ENCODE measurements at places on chromosomes 7 and 10. TPM values are rescaled to one million over a fixed set of nuclear protein-coding genes. Genes with fewer than 3 reads are reported as not detected.

TRIM50 gene
- not detected for total RNA-seq

ANXA8L1 gene
- not detected for total RNA-seq

STOX1 gene
- total RNA-seq = 0.38 TPM

SPDYE2 gene
- not detected for total RNA-seq

AKR1C2 gene
- total RNA-seq = 0.10 TPM

PPP1R3A gene
- total RNA-seq = not detected

TAS2R4 gene
- 0.40 TPM for total RNA-seq

GPR158 gene
- not detected for total RNA-seq

PSAP gene
- 133 TPM for total RNA-seq

ANKRD1 gene
- not detected for total RNA-seq

CPXM2 gene
- total RNA-seq = not detected

HOXA11 gene
- not detected for total RNA-seq

OPN1SW gene
- not detected for total RNA-seq

SCART1 gene
- total RNA-seq = 1.5 TPM

ITIH5 gene
- total RNA-seq = not detected

DNA sequence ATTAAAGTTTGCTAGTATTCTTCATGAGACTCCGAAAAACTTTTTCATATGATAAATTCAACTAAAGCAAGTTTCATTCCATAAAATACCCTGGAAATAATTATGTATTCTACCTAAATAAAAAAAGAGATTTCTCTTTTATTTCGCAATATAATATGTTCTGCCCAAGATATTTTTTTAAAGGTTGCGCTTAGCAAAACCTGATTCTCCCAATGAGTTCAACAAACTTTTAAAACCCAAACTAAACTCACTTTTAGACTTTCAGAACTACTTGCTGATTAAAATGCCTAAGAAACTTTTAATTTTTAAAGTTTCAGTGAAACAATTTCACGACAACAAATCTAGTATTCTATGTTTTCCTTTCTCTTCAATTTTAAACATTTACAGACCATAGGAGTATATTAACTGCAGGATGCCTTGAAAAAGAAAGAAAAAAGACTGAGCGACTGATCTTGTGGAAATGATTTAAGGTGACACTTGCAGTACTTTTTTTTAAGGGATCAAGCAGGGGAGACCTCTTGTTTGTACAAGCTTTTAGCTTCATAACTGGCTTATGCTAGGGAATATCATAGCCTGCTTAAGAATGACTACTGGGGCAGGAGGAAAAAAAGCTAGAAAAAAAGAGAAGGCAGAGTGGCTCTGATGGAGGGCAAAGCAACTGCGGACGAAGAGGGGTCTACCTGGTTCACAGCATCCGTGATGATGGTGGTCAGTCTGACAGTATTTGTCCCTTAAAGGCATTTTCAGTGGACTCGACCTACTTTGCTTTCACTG lies 1.5 kb downstream of the ZNF800 start:
- DNase-seq = no peak

GRCh38 chr7:11642841-11643240 lies 189.2 kb downstream of the THSD7A start:
- no peak for DNase-seq

DNA sequence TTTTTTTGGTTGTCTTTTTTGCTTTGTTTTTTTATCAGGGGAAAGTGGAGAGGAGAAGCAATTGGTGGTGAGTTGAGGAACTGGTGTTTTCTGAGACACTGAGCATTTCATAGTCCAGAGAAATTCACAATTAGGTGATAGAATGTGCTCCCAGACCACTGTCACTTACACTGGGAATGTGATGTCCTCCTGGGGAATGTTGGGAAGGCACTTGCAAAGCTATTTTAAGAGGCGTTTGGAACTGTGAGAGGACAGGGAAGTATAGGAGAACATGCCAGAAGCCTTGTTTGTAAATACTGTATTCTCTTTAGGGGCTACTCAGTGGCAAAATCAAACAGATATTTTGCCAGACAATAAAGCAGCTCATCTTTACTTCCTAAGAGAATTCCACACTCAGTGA lies 16.0 kb downstream of the CHRM2 start:
- no peak for DNase-seq

GRCh38 chr7:33511778-33512177 lies 382.4 kb downstream of the BBS9 start:
- no peak for DNase-seq

DNA sequence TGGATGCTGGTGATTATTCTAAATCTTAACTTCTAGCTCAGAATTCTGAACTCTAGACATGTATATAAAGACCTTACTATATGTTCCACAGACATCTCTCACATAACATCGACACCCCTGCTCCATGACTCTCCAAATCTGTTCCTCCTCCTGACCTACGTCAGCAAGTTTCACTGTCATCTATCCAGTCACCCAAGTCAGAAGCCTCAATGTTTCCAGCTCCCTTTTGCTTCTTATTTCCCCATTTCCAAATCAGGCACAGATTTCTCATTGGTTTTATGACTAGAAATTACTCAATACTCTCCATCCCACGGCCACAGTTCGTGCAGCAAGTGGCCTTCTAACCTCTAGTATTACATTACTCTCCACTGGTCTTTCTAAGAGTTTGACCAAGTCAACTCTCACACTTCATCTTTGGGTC lies 28.5 kb downstream of the EPC1 start:
- peak; percentile 45 for DNase-seq

DNA sequence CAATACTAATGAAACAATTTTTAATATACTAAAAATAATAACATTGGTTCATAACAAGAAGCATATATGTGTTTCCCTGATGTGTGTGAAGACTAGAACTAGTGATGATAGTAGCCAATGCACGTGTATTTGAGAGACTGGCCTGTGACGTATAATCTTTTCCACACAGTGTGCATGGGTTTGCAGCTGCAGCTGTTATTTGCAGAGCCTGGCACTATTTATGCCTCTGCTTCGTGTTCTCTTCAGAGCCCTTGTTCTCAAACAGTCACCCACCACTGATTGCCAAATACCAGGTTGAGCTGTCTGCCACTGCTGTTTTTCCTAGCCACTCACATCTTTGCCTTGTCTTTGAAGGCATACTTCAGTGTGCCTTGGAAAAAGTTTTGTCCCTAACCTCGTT lies 531.7 kb downstream of the ETV1 start:
- no peak for DNase-seq

GRCh38 chr7:148142660-148143248 lies 447.8 kb upstream of the C7orf33 start:
- DNase-seq = peak; percentile 20

DNA sequence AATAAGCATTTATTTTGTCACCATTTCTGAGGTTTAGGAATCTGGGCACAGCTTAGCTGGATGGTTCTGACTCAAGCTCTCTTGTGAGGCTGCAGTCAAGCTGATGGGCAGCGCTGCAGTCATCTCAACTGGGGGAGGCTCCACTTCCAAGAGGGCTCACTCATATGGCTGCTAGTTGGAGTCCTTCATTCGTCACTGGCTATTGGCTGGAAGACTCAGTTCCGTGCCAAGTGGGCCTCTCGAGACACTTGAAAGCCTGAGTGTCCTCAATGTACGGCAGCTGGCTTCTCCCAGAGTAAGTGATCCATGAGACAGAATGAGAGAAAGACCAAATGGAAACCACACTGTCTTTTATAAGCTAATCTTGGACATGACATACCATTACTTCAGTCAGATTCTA lies 21.6 kb upstream of the COL13A1 start:
- DNase-seq = no peak

- DNase-seq = peak; percentile 76
These were observed 597 bp downstream of the APBB1IP start for GRCh38 chr10:26438534-26439341.

DNA sequence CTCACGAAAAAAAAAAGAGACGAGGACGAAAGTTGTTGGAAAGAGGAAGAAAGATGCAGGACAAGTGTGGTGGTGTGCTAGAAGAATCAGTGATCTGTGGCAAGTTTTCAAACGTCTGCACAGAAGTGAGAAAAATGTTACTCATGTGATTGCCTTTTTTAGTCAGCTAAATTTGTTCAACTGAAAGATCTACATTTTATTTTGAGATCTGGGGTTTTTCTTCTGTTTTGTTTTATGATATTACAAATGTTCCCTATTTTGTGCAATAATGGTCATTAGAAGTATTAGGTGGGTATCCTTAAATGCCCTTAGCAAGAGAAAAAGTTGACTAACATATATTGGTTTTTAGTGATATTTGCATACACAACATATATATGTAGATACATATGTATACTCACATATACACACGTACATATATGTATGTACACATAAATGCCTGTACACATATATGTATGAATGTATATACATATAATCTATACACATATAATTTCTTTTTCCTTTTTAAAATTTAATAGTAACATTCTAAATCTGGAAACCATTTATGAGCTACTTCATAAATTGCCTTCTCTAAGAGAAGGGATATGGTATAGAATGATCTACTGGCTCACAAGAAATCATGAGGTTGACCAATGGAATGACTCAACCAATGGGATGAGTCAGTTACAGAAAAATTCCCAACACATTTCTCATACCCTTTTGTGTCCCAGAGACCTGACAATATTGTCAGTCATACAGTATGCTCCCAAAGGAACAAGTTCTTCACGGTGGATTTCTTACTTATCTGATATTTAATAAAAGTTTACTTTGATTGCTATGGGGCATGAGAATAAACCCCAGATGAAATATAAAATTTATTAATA lies 38.4 kb downstream of the SLC39A12 start:
- DNase-seq = no peak

- no peak for DNase-seq
These were observed 13.8 kb downstream of the BTRC start for GRCh38 chr10:101367569-101368453.

DNA sequence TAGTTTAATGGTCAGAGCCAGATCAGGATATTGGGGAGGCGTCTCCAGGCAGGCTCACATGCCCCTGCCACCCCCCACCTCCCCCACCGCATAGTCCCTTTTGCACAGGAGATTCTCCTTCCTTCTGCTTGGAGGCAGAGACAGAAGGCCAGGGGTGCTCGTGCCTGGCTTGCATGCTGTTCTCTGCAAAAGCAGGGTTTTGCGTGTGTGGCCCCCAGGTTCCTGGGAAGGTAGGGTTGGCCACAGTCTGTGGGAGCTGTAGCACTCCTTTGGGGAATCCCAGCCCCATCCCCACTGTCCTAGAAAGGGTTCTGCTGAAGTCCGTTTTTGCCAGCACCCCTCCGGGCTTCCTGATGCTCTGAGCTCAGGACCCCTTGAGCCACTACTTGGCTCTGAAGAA lies 1.9 kb upstream of the TCERG1L start:
- DNase-seq = no peak

GRCh38 chr10:121428867-121429266 lies 169.4 kb downstream of the FGFR2 start:
- no peak for DNase-seq

GRCh38 chr10:22927166-22927565 lies 687 bp upstream of the ARMC3 start:
- DNase-seq = no peak

- DNase-seq = no peak
These were observed 44.6 kb downstream of the WAC start for GRCh38 chr10:28577506-28577905.

DNA sequence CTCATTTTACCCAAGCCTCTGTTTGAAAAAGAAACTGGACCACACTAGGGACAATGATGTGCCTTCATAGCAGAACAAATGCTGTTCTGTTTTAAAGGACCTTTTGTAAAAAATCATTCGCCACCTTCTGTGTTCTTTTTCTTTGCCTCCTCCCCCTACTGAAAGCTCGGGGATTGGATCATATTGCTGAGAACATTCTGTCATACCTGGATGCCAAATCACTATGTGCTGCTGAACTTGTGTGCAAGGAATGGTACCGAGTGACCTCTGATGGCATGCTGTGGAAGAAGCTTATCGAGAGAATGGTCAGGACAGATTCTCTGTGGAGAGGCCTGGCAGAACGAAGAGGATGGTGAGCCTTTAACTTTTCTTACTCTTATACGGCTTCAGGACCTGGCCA lies 62.2 kb downstream of the POLL start:
- no peak for DNase-seq

GRCh38 chr7:1920266-1920681 lies 250.2 kb downstream of the ELFN1 start:
- peak; percentile 54 for DNase-seq

- DNase-seq = peak; percentile 31
These were observed 765 bp downstream of the WBP1L start for GRCh38 chr10:102744374-102745051.

DNA sequence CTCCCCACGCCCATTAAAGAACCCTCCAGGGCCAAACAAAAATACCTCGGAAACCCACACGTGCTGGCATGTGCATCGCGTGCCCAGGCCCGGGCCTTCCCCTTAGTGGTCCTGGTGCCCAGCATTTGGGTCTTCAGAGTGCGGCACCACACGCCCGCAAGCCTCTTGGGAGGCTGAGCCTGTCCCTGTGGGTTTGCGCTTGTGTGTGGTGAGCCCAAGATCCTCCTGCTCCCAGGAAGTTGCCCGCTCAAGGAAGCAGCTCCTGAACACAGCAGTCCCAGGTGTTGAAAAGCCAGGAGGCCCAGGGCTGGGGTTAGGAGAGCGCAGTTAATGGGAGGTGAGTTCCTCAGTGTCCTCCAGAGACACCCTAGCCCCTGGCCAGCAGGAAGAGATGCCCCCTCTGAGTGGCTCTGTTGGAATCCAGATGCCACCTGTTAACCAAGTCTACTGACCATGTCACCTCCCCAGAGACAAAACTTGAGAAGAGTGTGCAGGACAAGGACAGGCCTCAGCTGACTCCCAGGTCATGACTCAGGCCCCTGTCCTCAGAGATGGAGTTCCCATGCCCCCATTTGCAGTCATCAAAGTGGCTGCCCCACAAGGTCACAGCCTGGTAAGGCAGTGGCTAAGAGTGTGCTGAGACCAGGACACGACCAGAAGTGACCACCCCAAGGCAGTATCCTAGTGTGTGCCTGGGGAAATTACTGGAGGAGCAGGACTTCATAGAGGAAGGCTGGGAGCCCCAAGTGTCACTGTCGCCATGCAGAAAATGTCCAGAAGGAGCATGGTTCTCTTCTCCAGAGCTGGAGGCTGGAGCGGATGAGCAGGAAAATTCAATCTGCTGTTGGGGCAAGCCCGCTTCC lies 5.2 kb downstream of the FZD9 start:
- no peak for DNase-seq

DNA sequence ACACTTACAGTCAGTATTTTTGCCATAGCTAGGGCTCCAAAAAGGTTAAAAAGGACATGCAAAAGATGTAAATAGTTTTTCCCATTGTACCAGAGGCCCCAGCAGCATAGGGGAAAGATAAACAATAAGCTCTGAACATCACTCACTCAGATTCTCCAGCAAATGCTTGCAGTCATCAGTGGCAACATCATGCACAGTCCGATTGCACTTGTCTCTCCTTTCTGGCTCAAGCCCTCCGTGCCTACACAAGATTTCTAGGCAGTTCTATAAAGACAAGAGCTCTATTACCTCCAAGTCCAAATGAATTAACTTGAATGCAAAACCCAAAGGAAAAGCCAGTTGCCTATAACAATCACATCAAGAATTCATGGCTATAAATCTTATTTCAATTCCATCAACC lies 106.3 kb downstream of the CTTNBP2 start:
- DNase-seq = no peak

GRCh38 chr7:137958470-137959431 lies 43.1 kb downstream of the CREB3L2 start:
- DNase-seq = no peak

DNA sequence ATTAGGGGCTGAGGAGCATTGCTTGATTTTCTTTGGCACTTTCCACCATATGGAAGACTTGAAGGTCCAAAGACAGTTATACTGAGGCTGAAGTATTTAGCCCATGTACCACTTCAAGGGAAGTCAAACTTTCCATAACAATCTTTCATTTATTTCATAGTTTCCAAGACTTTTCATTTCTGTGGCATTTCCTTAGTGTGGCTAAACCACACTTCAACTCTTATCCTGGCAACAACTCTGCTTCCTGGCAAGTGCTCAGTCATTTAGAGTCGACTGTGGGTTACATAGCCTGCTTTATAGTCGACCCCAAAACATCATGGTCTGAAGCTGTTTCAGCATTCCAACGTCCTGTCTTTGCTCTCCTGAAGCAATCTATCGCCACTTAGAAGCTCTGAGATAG lies 343.0 kb upstream of the SEMA3D start:
- no peak for DNase-seq

Measured in activated naive CD4-positive, alpha-beta T cell treated with anti-CD3 and anti-CD28 coated beads for 36 hours (primary cell).